Progenitor cell of endocrine pancreas (in vitro differentiated cells): ENCODE measurements at places on chromosomes 6 and 20. TPM values are rescaled to one million over a fixed set of nuclear protein-coding genes. Genes with fewer than 3 reads are reported as not detected.

Gene VSX1
- not detected in 2 replicates for total RNA-seq

- peak overlapping the region; percentile 99 for H3K27ac ChIP-seq
- peaks cover 11% of the 10 kb centered on the region for H3K36me3 ChIP-seq
- peak overlapping the region; percentile 98 for H3K4me3 ChIP-seq
- H3K27me3 ChIP-seq = no peaks in the 10 kb centered on the region
- DNase-seq = no peak
Measured at GRCh38 chr20:45934046-45934585, 367 bp upstream of the PCIF1 start.

DNA sequence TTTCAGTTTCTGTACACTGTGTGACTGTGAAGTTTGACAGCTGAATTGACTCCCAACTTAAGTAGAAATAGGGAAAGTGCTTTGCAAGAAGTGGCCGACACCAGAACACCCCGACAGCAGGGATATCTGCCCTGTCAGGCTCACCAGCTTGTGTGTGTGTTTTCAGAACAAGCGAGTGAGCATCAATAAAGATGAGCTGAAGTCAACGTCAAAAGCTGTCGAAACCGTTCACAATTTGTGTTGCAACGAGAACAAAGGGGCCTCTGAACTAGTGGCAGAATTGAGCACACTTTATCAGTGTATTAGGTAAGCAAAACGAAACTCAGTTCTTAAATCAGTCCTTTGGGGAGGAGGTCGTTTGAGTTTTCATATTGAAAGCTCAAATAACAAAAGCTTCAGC lies 10.7 kb downstream of the NELFCD start:
- H3K4me3 ChIP-seq = no peak overlapping the region
- H3K27ac ChIP-seq = peak overlapping the region; percentile 84
- H3K27me3 ChIP-seq = no peaks in the 10 kb centered on the region

Gene HTR1E
- 0.13 TPM in 1 of 2 replicates, not detected in the other for total RNA-seq

DNA sequence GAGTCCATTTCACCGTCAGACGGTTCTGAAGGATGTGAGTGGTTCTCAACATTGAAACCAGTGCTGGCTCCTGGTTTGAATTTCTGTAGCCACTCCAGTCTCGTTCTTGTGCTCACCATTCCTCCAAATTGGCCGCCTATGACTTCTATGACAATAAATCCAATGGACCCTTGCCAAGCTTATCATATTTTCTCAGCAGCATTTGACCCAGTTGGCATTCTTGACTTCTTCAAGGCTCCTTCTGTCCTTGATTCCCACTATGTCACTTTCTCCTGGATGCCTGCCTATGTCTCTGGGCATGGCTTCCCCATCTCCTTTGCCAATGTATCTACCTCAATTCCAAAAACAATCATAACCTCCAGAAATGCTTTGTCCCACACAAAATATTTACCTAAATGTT lies 756.0 kb upstream of the NRSN1 start:
- H3K27ac ChIP-seq = no peak overlapping the region
- H3K4me3 ChIP-seq = no peak overlapping the region
- peaks cover 12% of the 10 kb centered on the region for H3K4me1 ChIP-seq
- H3K27me3 ChIP-seq = no peaks in the 10 kb centered on the region

DNA sequence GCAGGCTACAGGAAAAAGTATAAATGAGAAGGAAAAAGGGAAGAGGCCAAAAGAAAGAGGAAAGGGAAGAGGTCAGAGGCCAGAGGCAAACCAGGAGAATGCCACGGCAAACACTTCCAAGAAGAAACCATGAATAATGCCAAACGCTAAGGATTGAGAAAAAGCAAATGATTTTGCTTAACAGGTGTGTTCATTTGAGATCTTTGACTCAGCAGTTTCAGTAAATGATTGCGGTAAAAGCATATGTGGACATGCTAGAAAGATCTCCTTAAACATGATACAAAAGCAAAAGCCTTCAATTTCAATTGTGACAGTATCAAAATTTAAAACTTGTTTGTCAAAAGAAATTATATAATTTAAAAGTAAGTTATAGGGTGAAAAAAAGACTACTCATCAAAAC lies 70.6 kb downstream of the UBE3D start:
- no peaks in the 10 kb centered on the region for H3K4me1 ChIP-seq
- no peak for DNase-seq
- no peak overlapping the region for H3K27ac ChIP-seq
- no peaks in the 10 kb centered on the region for H3K27me3 ChIP-seq

DNA sequence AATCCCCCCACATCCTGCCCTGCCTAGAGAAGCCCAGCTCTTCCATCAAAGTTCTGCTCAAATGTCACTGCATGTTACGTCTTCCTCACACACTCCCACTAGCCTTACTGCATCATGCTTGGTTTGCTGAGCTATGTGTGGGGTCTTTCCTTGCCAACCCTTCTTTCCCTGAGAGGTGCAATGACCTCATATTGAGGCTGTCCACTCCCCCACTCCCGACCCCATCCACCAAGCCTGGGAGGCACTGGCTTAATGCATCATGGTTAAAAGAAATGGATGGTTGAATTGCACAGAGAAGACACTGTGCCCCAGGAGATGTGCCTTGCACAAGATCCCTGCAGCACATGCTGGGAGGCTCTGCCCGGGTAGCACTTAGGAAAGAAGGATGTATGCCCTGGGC lies 7.7 kb upstream of the IRF4 start:
- no peak overlapping the region for H3K27ac ChIP-seq
- H3K36me3 ChIP-seq = peaks cover 2% of the 10 kb centered on the region
- no peak overlapping the region for H3K4me3 ChIP-seq
- H3K4me1 ChIP-seq = no peaks in the 10 kb centered on the region
- no peak for DNase-seq

GRCh38 chr6:139539852-139540251 lies 165.4 kb upstream of the CITED2 start:
- peaks cover 25% of the 10 kb centered on the region for H3K4me1 ChIP-seq
- DNase-seq = no peak
- H3K4me3 ChIP-seq = no peak overlapping the region
- H3K27ac ChIP-seq = peak overlapping the region; percentile 27

GRCh38 chr6:142707255-142707654 lies 237.7 kb downstream of the HIVEP2 start:
- DNase-seq = no peak
- H3K27ac ChIP-seq = no peak overlapping the region
- H3K4me1 ChIP-seq = peaks cover 1% of the 10 kb centered on the region

GRCh38 chr6:6925391-6926164 lies 182.2 kb upstream of the RREB1 start:
- H3K27ac ChIP-seq = no peak overlapping the region
- DNase-seq = no peak
- no peaks in the 10 kb centered on the region for H3K36me3 ChIP-seq
- H3K4me3 ChIP-seq = no peak overlapping the region

Gene RNF182
- 1.9 and 2.5 TPM in 2 replicates for total RNA-seq

- H3K27me3 ChIP-seq = no peaks in the 10 kb centered on the region
- no peaks in the 10 kb centered on the region for H3K4me1 ChIP-seq
- H3K27ac ChIP-seq = no peak overlapping the region
- no peak for DNase-seq
Measured at GRCh38 chr6:44906761-44907160, 421.4 kb upstream of the RUNX2 start.

- DNase-seq = no peak
- no peaks in the 10 kb centered on the region for H3K27me3 ChIP-seq
- peaks cover 4% of the 10 kb centered on the region for H3K36me3 ChIP-seq
- H3K4me3 ChIP-seq = no peak overlapping the region
- peak overlapping the region; percentile 63 for H3K27ac ChIP-seq
Measured at GRCh38 chr20:50107796-50108331, 5.1 kb downstream of the UBE2V1 start.

Gene PDYN
- total RNA-seq = not detected in 2 replicates

- no peaks in the 10 kb centered on the region for H3K4me1 ChIP-seq
- no peaks in the 10 kb centered on the region for H3K36me3 ChIP-seq
- no peak overlapping the region for H3K4me3 ChIP-seq
- H3K27me3 ChIP-seq = no peaks in the 10 kb centered on the region
Measured at GRCh38 chr6:135066806-135067205, 12.2 kb upstream of the HBS1L start.

Gene IL17F
- not detected in 2 replicates for total RNA-seq

- H3K4me3 ChIP-seq = no peak overlapping the region
- H3K4me1 ChIP-seq = peaks cover 9% of the 10 kb centered on the region
- no peaks in the 10 kb centered on the region for H3K36me3 ChIP-seq
- H3K27ac ChIP-seq = no peak overlapping the region
Measured at GRCh38 chr6:12849809-12850198, 133.2 kb downstream of the PHACTR1 start.

DNA sequence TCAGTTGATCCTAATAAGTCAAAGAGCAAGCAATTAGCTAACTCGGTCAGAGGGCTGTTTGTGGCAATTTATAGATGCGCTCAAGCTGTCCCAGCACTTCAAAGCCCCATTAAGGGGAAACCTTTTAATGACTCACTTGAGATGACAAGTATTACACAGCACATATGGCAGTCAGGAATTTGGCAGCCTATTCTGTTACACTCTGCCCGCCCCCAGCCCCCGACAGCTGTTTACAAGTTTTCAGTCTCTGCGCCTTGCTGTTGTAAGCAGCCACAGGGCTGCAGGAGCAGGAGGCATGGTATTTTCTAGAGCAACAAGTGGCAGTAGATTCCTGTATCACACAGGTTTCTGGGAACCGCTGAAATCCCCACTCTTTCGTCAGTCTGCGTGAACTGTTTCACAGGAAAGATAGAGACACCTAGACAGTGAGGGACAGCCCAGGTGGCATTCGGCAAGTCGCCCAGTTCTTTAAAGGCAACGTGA lies 263.0 kb downstream of the FOXC1 start:
- no peak overlapping the region for H3K4me3 ChIP-seq
- peaks cover 39% of the 10 kb centered on the region for H3K27me3 ChIP-seq
- no peaks in the 10 kb centered on the region for H3K36me3 ChIP-seq
- H3K27ac ChIP-seq = no peak overlapping the region
- DNase-seq = no peak

- no peak for DNase-seq
- peaks cover 10% of the 10 kb centered on the region for H3K36me3 ChIP-seq
- peak overlapping the region; percentile 25 for H3K27ac ChIP-seq
- peaks cover 5% of the 10 kb centered on the region for H3K4me1 ChIP-seq
- no peak overlapping the region for H3K4me3 ChIP-seq
Measured at GRCh38 chr6:37314487-37315156, 39.2 kb upstream of the RNF8 start.

- no peaks in the 10 kb centered on the region for H3K4me1 ChIP-seq
- H3K27me3 ChIP-seq = no peaks in the 10 kb centered on the region
- DNase-seq = no peak
- no peak overlapping the region for H3K27ac ChIP-seq
- H3K36me3 ChIP-seq = no peaks in the 10 kb centered on the region
- no peak overlapping the region for H3K4me3 ChIP-seq
Measured at GRCh38 chr6:92150553-92150952, 1268.8 kb downstream of the EPHA7 start.

Gene TRIM38
- total RNA-seq = 5.7 and 5.9 TPM in 2 replicates

Gene SGK2
- total RNA-seq = 8.7 and 8.9 TPM in 2 replicates

DNA sequence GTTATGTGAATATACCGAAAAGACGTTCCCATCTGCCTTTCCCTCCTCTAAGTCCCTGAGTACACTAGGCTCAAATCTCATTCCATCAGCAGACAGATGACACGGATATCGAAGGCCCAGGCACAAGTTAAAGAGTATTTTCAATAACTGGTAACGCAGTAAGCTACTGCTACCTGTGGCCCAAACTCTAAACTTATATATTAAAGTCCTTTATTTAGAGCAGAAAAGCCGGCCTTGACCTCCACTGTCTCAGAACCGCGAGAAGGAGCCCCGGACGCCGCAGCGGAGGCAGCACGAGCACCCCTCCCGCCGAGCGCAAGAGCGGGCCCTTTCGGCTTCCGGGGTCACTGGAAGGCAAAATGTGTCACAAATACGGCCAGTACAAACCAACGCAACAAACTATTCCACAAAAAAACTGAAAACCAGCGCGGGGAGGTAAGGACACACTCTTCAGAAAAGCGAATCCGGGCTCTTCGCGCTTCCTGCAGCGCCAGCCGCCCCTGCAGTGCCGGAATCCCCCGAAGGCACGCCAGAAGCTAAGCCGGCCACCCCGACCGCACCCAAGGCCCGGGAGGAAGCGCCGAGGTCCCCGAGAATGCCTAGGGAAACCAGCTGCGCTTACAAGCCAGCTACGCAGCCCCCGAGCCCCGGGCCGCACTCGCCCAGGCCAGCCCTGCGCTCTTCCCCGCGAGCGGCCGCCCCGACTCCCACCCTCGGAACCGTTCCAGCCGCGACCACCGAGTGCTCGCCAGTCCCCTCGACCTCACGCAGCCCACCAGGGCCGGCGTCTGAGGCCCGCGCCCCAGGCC lies 681 bp downstream of the DIDO1 start:
- H3K36me3 ChIP-seq = no peaks in the 10 kb centered on the region
- peak overlapping the region; percentile 97 for H3K4me3 ChIP-seq
- H3K4me1 ChIP-seq = peaks cover 46% of the 10 kb centered on the region
- H3K27me3 ChIP-seq = no peaks in the 10 kb centered on the region

GRCh38 chr6:158805698-158806377 lies 13.3 kb downstream of the EZR start:
- H3K4me1 ChIP-seq = peaks cover 78% of the 10 kb centered on the region
- no peaks in the 10 kb centered on the region for H3K27me3 ChIP-seq
- H3K36me3 ChIP-seq = peaks cover 30% of the 10 kb centered on the region
- DNase-seq = no peak

Gene AK9
- total RNA-seq = 12.8 and 16.4 TPM in 2 replicates

GRCh38 chr6:118896339-118897136 lies 2.6 kb downstream of the ASF1A start:
- DNase-seq = no peak
- H3K36me3 ChIP-seq = peaks cover 8% of the 10 kb centered on the region
- peaks cover 40% of the 10 kb centered on the region for H3K4me1 ChIP-seq
- peak overlapping the region; percentile 94 for H3K27ac ChIP-seq

Gene PHF3
- 61.6 and 64.1 TPM in 2 replicates for total RNA-seq

DNA sequence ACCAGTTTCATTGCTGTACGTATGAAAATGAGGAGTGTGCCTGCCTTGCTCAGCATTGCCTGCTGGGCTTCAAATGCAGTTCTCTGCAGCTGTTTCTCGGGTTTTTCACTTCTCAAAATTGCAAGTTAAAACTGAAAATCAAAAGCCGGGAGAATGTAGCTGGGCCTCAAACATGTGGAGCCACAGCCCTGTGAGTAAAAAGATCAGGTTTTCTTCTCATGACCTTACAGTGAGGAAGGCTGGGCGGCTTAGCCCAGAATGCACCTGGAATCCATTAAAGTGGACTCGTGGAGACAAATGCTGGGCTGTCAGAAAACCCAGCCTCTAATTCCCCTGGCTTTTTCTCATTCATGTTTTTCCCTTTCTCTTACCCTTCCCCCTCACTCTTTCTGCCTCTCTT lies 34.4 kb downstream of the DSE start:
- H3K4me1 ChIP-seq = no peaks in the 10 kb centered on the region
- no peaks in the 10 kb centered on the region for H3K27me3 ChIP-seq
- no peaks in the 10 kb centered on the region for H3K36me3 ChIP-seq

DNA sequence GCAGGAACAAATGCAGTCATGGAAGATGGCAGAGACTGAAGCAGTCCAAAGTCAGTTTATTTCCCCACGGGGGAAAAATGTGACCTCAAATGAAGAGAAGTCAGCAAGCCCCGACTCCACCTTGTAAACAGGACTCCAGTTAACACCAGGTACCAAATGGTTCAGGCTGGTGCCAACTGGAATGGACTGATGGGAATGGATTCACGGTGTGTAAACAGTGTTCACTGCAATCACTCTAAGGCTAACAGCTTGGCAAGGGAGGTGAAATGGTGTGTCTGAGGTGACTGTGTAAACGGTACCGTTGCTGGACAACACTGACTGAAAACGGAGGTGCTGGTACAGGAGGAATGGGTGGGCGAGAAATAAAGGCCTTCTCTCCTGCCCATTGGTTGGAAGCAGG lies 12.0 kb downstream of the PLAGL2 start:
- H3K27me3 ChIP-seq = no peaks in the 10 kb centered on the region
- H3K27ac ChIP-seq = no peak overlapping the region
- no peak for DNase-seq
- no peak overlapping the region for H3K4me3 ChIP-seq
- H3K36me3 ChIP-seq = peaks cover 33% of the 10 kb centered on the region
- H3K4me1 ChIP-seq = peaks cover 13% of the 10 kb centered on the region
